ENCODE measurements at places on chromosomes 12 and 14.

DNA sequence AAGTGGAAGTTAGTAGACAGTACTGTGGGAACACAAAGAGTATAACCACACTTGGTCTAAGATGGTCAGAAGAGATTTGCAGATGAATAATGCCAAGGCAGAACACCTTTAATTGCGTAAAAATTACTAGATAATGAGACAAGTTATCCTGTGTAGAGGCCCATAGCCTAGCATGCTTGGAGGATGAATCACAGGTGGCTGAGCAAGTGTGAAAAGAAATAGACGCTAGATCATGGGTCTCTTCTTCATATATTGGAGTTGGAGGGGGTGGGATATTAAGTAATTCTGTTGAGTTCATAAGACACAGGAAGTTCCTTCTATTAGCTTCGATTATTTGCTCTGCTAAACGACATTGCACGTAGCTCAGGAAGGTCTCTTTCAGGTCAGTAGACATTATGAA, 454.3 kb upstream of the LMO3 start:
- no peak for DNase-seq

- DNase-seq, result no peak
Observed at GRCh38 chr14:61064210-61064609, 83.2 kb downstream of the SLC38A6 start.

DNA sequence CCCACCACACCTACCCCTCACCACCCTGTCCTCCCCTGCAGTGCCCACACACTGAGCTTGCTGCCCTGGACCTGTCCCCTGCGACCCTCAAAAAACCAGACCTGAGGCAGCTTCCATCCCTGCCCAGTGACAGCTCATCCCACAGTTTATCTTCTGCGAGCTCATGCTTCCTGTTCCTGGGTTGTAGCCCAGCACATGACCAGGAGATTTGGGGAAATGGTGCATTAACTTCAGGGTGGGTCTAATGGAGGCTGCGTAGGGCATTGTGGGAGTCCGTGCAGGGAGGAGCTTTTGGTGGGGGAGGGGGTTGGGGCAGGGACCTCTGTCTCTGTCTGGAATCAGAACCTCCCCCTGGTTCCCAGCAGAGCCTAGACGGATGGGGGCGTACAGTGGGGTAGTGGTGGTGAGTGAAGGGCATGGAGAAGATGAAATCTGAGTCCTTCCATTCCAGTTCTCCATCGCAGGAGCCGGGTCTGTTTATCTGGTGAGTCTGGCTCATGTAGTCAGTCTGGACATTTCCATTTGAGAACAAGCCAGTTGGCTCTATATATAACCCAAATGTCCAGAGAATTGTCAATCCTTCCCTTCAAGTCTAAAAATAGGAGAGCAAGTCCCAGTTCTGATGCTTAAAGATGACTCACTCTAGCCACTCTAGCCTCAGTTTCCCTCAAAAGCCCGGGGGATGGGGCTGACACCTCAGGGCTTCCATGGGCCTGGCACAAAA, 270.9 kb downstream of the CACNA1C start:
- no peak for DNase-seq

- no peak for DNase-seq
Observed at GRCh38 chr14:90569606-90570387, 173.0 kb downstream of the CALM1 start.

DNA sequence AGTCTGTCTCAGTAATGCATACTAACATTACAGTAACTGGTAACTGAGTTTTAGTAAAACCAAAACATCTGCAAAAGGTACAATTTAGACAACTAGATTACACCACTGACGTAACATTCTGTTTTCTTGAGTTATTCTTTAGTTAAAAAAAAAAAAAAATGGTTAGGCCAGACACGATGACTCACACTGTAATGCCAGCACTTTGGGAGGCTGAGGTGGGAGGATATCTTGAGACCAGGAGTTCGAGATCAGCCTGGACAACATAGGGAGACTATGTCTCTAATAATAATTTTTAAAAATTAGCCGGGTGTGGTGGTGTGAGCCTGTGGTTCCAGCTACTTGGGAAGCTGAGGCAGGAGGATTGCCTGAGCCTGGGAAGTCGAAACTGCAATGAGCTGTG, 34.1 kb downstream of the AP5M1 start:
- DNase-seq, result no peak

DNA sequence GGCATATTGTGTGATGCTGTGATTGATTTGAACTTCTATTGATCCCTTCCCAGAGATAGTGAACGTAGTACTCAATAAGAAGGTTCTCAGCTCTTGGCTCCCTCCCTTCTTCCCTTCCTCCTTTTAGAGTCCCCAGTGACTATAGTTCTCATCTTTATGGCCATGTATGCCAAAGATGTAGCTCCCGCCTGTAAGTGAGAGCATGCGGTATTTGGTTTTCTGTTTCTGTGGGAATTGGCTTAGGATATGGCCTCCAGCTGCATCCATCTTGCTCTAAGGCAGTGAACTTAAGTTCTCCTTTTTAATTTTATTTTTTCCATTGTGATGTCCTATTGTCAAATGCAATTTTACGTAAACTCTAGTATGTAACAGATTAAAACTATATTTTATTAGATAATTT, 109.5 kb downstream of the AEBP2 start:
- DNase-seq, result no peak

DNA sequence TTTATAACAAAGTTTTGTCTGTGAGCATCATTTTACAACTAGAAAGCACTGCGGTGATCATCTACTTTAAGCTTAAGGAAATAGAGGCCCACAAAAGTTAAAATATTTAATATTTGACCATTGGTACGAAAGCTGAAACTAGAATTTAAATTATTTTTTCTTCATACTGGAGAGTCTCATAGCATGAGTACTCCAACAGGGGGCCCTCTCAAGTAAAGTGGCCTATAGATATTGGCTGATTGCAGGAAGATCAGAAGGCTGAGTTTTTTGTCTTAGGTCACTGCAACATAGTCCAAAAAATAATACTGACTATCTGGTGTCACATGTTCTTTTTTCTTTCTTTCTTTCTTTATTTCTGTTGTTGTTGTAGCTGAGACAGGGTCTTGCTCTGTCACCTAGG, 75.3 kb upstream of the ZDHHC17 start:
- no peak for DNase-seq

GRCh38 chr12:65510584-65511050, 232.1 kb downstream of the MSRB3 start:
- DNase-seq, result peak; percentile 50

DNA sequence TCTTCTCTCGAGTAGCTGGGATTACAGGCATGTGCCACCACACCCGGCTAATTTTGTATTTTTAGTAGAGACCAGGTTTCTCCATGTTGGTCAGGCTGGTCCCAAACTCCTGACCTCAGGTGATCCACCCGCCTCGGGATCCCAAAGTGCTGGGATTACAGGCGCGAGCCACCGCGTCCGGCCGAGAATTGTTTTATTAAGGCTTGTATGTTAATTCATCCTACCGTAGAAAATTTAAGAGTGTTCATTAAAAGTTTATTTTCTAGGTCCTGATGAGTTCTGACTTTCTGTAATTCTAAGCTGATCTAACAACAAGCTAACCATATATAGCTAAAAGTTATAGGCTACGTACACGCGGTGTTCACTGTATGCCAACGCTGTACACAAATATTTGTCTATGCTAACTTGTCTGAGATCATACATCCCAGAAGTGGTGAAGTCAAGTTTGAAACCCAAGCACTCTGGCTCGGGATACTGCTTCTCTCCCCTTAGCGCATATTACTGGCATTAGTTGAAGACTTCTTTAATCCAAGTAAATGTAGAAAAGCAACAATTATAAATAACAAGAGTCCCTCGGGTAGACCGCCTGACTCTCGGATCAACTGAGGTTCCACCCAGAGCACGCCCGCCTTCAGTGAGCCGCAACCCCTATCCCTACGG, 570 bp upstream of the MRPS35 start:
- DNase-seq, result peak; percentile 50

DNA sequence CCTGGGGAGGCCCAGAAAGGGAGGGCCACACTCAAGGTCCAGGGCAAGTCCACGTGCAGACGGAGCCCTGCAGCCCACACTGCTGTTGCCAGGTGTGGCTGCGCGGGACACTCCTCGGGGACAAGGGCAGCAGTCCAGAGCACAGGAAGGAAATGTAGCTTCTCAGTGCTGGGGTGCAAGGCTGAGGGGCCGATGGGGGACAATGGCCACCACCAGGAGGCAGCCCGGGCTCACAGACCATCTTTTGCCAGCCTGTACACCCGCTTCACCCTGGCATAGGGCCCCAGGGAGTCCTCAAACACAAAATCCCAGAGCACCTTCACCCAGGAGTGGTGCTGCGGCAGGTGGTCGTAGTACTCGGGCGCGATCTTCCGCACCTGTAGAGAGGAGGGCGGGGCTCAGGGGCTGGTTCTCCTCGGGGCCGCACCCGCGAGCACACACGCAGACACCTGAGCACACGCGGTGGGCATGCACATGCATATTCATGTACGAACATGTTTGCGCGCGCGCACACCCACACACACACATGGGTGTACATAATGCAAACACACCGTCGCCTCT, 12.8 kb downstream of the DEGS2 start:
- no peak for DNase-seq

DNA sequence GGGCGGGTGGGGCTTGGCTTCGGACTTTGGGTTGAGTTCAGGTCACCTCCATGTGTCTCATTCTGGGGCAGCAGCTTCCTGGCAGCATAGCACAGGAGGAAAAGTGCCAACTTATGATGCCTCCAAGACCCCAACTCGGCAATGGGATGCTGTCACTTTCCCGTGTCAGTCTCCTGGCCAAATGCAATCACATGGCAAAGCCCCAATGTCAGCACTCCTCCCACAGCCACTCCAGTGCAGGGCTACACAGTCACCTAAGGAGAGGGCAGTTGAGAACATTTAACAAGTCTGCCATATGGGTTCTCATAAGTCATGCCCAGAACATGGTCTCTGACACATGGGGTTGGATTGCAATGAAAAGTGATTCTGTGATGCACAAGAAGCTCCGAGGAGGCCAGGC, 26.7 kb downstream of the ELK3 start:
- peak; percentile 72 for DNase-seq

- DNase-seq, result no peak
Observed at GRCh38 chr12:129790930-129791329, 112.9 kb downstream of the TMEM132D start.

GRCh38 chr12:76946446-76946845, 67.6 kb upstream of the CSRP2 start:
- peak; percentile 31 for DNase-seq

GRCh38 chr12:106138357-106138632, 459 bp downstream of the NUAK1 start:
- DNase-seq, result no peak

DNA sequence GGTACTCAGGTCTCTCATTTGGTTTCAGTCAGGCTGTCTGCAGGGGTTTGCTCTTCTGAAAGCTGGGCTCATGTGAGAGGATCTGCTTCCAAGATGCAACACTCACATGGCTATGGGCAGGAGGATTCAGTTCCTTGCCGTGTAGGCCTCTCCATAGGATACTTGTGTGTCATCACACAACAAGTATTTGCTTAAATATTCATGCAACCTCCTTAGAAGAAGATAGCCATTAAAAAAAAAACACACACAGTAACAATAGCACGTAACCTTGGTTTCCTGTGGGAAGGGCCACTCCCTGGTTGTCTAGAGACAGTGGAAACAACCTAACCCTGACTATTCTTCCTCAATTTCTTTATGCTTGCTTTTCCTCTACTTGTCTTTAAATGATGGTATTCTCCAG, 31.8 kb upstream of the CLEC4E start:
- DNase-seq, result no peak

DNA sequence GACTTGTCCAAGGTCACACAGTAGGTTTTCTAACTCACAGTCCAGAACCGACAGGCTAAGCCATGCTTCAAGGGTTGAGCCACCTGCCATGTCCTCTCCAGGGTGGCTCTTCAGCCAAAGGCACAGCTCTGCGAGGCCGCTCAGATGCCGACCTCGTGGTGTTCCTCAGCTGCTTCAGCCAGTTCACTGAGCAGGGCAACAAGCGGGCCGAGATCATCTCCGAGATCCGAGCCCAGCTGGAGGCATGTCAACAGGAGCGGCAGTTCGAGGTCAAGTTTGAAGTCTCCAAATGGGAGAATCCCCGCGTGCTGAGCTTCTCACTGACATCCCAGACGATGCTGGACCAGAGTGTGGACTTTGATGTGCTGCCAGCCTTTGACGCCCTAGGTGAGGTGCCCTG, 12.7 kb upstream of the OAS2 start:
- DNase-seq, result no peak

GRCh38 chr12:109444259-109444658, 32.8 kb downstream of the KCTD10 start:
- DNase-seq, result no peak

Data from astrocyte (in vitro differentiated cells and primary cell).